ENCODE measurements at places on chromosomes 12 and 14. TPM values are rescaled to one million over a fixed set of nuclear protein-coding genes. Genes with fewer than 3 reads are reported as not detected.

Gene ERP27
- not detected for total RNA-seq

Gene GLIPR1L1
- not detected for total RNA-seq

Gene TSHR
- not detected for total RNA-seq

Gene ZDHHC22
- total RNA-seq, result 0.21 TPM

Gene ANO4
- total RNA-seq, result 0.13 TPM

Gene CLEC2A
- not detected for total RNA-seq

Gene SCN8A
- 1.3 TPM for total RNA-seq

Gene RPGRIP1
- 0.26 TPM for total RNA-seq

Gene C14orf132
- 6.8 TPM for total RNA-seq

Gene VPS37B
- 26.6 TPM for total RNA-seq

Gene TAS2R7
- total RNA-seq, result not detected

Gene CMTM5
- not detected for total RNA-seq

Gene KRT83
- 6.0 TPM for total RNA-seq

Gene SIX6
- not detected for total RNA-seq

Gene AJUBA
- 36.1 TPM for total RNA-seq

Gene B3GNT4
- total RNA-seq, result 0.66 TPM

Gene MDM1
- total RNA-seq, result 6.8 TPM

Gene HPD
- 1.3 TPM for total RNA-seq
